Stimulated activated CD4-positive, alpha-beta T cell treated with anti-CD3 and anti-CD28 coated beads, Interleukin-1b, Interleukin-23, amount 100 ng/mL, for 4 hours (primary cell): ENCODE measurements at places on chromosomes 11 and 22.

- no peak for DNase-seq
These were observed 132.8 kb downstream of the ATXN10 start for GRCh38 chr22:45804319-45804985.

- DNase-seq: no peak
These were observed 183.1 kb downstream of the CHST1 start for GRCh38 chr11:45482331-45482730.

DNA sequence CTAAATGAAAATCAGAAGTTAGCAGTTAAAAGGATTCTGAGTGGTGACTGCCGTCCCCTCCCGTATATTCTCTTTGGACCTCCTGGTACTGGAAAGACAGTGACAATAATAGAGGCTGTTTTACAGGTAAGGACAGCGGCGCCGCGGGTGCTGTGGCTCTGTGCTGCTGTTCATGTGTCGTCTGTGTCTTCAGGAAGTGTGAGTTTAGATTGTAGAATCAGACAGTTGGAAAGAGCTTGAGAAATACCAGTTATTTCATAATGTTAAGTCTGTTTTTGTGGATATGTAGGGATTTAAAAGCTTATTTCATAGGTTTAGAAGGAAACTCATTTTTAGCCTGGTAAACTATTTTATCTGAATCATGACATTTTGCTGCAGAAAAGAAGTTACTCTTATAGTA, 27.4 kb upstream of the PANX2 start:
- no peak for DNase-seq

DNA sequence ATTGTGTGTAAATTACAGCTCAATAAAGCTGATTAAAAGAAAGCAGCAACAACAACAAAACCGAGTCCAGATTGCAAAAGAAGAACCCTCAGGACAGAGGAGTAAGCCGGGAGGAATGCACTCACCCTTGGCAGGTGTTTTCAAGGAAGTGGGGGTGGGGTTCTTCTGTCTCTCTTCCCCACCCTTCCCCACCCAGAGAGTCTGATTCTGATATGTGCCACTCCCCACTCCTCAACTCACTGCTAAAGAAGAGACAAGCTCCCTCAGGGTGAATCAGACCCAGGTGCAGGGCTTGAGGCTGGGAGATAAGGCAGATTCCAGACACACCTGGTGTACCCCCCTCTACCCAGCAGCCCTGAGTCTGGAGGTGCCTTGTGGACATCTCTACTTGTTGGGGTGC, 38.4 kb upstream of the PHF21A start:
- DNase-seq: no peak

DNA sequence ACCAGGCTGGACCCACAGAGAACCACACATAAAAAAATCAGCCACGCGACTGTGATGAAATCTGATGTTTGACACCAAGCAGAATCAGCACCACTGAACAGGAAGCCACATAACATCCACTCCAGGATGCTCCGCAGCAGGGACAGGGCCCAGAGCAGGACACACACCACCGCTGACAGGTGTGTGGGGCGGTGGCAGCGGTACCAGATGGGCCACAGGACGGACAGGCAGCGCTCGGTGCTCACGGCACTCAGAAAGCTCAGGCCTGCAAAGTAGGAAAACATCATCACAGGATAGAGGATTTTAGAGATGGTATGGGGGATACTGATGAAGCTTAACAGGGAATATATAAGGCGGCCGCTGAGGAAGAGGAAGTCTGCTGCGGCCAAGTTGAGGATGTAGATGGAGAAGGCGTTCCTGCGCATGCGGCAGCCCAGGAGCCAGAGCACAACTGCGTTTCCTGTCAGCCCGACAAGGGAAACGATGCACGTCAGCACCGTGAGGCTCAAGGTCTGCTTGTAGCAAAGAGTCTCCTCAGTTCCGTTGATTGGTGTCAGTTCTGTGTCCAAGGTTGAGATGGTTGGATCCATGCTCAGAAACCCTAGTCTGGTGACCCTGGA, 4.9 kb downstream of the MRGPRX1 start:
- DNase-seq: no peak

- DNase-seq: no peak
These were observed 122.3 kb downstream of the SPATA19 start for GRCh38 chr11:133723056-133723455.

- DNase-seq: no peak
These were observed 37.2 kb downstream of the PARVA start for GRCh38 chr11:12414611-12415010.

- DNase-seq: no peak
These were observed 176.7 kb upstream of the NCAM1 start for GRCh38 chr11:112784323-112785073.
